ENCODE measurements at places on chromosomes 1 and 21.

- DNase-seq = no peak
Observed at GRCh38 chr1:156492013-156492590, 8.5 kb downstream of the MEF2D start.

DNA sequence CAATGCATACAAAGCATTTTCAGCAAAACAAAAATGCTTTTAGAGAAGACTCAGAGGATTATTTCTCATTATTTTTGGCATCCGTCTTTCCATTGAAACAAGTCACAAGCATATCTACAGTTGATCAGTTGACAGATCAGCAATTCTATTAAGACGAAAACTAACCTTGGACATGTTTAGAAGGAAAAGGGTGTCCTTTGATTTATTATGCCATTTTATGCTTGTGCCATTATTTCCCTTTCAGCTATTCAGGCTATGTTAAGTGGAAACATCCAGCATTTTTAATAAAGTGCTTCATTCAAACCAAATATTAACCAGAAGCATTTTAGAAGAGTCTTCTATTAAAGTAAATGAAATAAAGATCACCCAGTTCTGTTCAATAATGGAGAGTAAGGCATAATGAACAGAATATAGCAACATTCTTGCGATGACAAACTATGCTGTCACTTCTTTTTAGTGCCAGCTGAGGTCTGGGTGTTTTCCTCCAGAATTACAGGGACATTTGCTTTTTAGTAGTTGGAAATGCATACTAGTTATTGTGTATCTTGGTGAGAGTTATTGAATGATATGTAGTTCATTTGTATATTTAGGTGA is 481.4 kb downstream of the PLA2G4A start:
- DNase-seq = no peak

DNA sequence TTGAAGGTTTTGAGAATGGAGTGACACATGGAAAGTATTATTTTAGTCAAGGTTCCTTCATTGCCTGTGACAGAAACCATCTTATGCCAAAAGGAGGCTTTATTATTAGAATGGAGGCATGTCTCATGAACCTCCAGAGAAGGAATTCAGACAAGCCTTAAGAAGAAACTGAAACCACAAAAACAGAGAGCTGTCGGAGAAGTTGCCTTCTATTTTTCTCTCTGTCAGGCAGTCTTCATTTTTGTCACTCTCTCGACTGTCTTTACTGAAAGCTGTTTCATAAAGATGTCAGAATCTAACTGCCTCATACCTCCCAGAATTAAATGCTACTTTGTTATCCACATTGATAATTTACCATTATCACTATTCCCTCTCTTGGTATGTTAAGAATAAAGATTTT is 434.7 kb upstream of the ADGRL4 start:
- no peak for DNase-seq

- DNase-seq = no peak
Observed at GRCh38 chr1:38241594-38242334, 195.2 kb upstream of the POU3F1 start.

DNA sequence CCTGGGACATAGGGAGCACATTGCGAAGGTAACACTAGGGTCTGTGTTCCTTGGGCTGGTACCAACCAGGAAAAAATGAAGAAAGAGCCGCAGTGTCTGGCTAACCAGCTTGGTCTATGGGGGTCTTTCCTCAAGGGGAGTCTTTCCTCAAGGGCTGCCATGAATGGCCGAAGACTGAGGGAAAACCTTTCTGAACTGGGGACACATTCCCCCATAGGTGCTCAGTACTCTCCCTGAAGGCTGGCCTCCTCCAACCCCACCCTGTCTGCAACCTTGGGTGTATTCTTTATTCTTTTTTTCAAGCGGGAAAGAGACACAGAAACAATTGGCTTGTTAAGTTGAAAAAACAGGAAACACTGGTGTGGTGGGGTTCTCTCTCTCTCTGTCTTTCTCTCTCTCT is 200.5 kb downstream of the BACH1 start:
- no peak for DNase-seq

DNA sequence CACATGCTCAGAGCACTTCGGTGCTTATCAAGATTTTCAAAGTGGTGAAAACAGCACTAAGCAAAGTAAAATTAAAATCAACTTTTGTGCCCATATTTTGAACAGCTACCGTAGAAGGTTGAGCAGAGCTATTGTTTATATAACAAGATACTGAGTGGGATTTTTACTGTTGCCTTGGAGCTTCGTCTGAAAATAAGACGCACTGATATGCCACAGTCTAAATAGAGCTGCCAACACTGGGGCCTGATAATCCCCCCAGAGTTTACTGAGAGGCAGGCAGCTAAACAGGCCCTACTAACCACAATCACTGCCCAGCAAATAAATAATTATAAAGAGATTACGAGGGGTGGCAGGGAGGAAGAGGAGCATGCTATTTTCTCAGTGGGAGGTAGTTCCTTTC is 650 bp upstream of the CCDC190 start:
- no peak for DNase-seq
